ENCODE measurements at places on chromosomes 5 and 9.
A peak's percentile ranks its signal among the peaks of the same experiment; 100 is the strongest.

DNA sequence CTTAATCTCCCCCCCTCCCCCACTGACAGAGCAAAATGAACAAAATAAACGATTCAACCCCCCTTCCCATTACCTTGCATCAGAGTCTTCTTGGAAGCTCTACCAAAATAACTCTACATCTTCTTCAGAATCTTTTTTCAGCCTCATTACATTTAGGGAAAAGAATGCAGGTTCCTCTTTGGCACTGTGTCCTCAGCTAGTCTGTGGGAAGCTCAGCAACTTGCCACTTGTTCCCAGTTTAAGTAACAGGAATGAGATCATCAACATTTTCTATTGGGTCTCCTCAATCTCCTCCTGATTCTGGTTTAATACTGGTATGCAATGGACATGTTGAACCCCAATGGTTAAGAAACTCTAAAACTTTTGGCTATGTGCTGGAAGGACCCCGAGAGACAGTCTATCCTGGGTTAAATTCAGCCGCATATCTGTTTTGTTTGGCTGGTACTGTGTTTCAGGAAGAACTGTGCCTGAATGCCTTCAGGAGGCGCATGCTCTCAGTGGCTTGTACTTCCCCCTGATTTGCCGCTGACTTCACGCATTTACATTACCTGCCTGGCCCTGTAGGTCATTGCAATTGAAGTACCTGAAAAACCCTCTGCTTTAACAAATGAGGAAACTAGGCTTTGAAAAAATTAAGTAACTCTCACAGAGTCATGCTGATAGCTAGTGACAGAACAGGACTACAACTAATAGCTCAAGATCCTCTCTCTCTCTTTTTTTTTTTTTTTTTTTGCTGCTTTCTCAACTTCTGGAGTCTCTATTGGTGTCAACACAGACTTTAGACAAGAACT lies 78.1 kb upstream of the HMHB1 start:
- DNase-seq, result no peak

GRCh38 chr9:127136880-127137639 lies 14.6 kb upstream of the ANGPTL2 start:
- no peak for DNase-seq

GRCh38 chr5:163915481-163915961 lies 410.1 kb downstream of the MAT2B start:
- peak; percentile 88 for DNase-seq

DNA sequence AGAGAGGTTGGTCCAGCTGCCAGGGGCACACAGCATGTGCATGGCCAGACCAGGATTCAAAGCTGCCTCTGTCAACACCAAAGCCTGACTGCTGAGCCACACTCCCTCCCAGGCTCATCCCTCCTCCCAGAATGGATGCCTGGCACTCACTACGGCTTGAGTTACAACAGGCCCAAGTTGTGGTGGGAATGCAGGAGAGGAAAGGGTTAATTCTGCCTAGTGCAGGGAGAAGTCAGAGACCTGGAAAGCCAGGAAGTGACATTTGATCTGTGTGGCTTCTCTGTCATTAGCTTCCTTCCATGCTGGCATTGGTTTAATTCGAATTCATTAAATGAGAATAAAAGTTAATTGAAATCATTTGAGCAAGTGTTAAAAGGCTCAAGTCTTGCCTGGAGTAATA lies 150.0 kb downstream of the NSG2 start:
- no peak for DNase-seq

DNA sequence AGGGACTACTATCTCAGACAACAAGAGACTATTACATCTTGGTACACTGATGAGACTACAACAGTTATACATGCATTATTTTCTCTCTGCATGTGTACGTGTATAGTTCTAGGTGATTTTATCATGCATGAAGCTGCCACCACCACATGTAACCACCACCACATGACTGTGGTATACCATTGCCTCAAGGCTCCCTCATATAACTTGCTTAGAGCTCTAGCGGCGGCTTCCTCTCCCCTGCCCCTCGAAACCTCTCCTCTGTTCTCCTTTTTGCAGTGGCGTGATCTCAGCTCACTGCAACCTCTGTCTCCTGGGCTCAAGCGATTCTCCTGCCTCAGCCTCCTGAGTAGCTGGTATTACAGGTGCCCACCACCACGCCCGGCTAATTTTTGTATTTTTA lies 162.3 kb downstream of the AOPEP start:
- no peak for DNase-seq

DNA sequence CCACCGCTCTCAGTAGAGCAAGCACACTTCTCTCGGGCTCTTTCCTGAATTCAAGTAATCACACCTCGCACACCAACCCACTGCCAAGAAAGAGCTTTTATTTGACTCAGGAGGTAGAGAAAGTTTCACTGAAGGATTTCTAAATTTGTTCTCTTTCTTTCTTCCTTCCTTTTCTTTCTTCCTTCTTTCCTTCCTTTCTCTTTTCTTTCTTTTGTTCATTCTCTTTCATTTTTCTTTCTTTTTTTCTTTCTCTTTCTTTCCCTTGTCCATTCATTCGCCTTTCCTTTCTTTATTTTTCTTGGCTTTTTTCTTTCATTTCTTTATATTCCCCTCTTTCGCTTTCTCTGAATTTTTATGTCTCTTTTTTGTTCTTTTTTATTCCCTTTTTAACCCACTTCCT lies 300.1 kb downstream of the ENC1 start:
- DNase-seq, result no peak

- DNase-seq, result no peak
Observed at GRCh38 chr9:90288275-90288639, 354.4 kb downstream of the DIRAS2 start.

Measured in GF-D8 (cell line).